Calu3 (cell line): ENCODE measurements at places on chromosomes 1 and 21. TPM values are rescaled to one million over a fixed set of nuclear protein-coding genes. Genes with fewer than 3 reads are reported as not detected.

- DNase-seq, result no peak
These were observed 135.3 kb downstream of the RUNX1 start for GRCh38 chr21:34913811-34914210.

DNA sequence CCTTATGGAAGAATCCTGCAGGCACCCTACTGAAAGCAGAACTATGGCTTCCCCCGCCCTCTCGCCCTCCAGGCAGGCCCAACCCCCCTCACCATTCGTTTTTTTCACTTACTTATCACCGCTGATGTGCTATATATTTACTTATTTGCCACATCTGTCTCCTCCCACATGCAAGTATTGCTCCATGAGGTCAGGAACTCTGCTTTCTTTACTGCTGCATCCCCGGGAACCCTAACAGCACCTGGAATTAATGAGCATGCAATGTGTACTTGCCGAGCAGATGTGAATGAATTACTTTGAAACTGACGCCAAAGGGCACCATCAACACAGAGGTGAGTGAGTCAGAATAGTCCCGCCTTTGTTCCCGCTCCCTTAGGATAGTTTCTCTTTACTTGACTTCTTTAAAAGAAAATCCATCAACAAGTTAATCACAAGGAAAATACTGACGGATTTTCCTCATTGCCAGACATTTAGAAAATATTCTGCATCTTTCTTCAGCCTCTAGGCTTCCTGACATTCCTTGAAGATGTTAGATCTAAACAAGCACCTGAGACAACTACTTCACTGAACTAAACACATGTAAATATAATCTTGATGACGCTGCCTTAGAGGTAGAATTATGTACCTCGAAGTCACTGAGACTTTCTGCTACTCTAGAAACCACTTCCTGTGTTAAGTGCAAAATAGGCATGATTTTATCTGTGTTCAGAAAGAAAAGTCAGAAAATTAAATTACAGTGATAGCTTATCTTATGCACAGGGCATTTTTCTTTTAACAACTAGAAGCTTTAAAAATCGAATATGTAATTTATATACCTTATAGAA, 17.5 kb upstream of the RAB4A start:
- peak; percentile 47 for DNase-seq

GRCh38 chr1:15178571-15179484, 25.3 kb downstream of the TMEM51 start:
- DNase-seq, result peak; percentile 43

DNA sequence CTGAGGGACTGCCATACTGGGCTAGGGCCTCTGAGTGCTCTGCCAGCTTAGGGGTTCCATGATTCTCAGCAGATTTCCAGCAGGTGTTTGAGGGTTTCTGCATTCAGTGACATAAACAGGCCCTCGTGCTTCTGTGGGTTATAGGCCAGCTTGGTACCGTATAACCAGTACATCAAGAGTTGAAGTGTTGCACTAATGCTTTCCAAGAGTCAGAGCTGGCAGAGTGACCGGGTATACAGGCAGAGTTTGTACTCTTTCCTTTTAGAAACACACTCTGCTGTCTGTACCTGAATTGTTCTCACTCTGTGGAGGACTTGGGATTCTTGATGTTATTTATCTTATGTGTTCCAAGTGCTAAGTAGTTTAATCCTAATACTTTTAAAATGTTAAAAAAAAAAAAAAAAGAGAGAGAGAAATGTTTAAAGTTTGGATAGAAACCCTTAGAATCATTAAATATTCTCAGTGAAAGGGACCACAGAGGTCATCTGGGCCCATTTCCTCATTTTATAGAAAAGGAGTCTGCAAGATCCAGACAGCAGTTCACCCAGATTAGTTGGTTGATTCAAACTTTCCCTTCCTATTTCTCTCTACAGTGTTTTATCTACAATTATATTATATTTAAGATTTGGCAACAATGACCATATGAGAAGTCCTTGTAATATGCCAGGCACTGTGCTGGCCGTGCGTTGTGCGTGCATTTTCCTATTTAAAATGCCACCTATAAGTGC, 325.8 kb downstream of the KIF26B start:
- DNase-seq, result no peak

- no peak for DNase-seq
These were observed 36.6 kb downstream of the RGL1 start for GRCh38 chr1:183841550-183841949.

- DNase-seq, result peak; percentile 81
These were observed 132.0 kb downstream of the FOXD2 start for GRCh38 chr1:47569681-47570470.

- no peak for DNase-seq
These were observed 7.4 kb upstream of the ARF1 start for GRCh38 chr1:228074954-228075730.

DNA sequence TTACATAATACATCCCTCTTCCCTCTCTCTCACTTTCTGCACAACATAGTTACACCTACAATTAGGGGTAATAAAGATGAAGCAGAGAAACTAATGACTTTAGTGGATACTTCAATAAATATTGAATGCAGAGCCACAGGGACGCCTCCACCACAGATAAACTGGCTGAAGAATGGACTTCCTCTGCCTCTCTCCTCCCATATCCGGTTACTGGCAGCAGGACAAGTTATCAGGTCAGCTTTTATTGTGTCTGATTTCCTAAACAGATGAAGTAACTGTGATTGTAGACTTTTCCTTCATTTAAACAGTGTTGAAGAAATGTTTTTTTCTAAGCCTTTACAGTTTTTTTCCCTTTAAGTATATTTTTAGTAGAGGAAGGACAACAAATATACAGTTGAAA, 281.6 kb downstream of the TPR start:
- DNase-seq, result no peak

- DNase-seq, result no peak
These were observed 50.7 kb upstream of the GPR157 start for GRCh38 chr1:9179463-9180110.

- DNase-seq, result peak; percentile 57
These were observed 27.1 kb downstream of the PKP1 start for GRCh38 chr1:201310251-201310985.

- peak; percentile 41 for DNase-seq
These were observed 5.3 kb upstream of the CHD1L start for GRCh38 chr1:147236959-147237791.

GRCh38 chr1:165383599-165384405, 27.3 kb upstream of the LMX1A start:
- DNase-seq, result no peak

- DNase-seq, result no peak
These were observed 19.3 kb downstream of the TEX38 start for GRCh38 chr1:46690931-46691421.

DNA sequence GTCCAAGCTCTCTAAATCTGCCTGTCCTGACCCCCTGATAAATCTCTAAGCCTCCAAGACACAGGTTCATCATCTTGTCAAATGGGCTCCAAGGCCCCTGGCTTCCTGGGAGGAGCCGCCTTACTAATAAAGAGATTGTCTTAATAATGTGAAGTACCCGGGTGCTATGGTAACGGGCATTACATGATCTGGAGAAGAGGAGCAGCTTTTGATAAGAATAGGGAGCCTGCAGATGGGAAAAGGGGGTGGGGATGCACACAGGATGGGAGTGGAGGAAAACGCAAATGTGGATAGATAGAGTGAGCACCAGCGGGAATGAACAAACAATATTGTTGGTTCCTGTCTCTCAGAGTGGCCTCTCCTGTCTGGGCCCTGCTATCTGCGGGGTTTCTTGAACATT, 11.9 kb upstream of the RXRG start:
- no peak for DNase-seq

DNA sequence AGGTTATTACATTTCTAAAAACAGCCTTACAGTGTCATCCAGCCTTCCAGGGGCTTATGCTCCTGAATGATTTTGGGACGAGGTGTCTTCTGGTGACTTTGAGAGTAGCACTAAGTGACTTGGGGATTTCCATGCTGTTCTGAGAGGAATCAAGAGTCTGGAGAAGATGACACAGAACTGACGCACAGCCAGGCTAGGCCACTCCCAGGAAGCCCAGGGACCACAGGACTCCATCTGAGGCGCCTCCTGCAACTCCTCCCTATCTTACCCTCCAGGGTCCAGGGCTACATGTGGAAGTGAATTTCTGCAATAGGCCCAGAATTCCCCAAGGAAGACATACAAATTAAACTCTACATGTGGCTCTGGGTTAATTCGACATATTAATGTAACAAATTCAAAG, 92.5 kb downstream of the SLC25A24 start:
- no peak for DNase-seq

DNA sequence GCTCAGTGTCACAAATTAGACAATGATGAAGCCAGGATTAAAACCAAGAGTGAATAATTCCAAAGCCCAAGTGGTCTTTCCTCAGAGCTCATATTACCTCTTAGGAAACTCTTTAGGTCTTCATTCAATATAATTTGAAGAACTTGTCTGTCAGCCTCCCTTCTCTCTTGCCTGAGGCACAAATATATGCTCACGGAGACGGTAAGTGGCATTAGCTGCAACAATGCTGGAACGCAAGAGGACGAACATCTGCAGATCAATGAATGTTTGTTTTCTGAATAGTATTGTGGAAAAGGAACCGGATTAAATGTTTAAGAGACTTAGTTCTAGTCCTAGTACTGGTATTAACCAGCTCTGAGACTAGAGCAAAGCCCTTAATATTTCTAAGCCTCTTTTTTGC, 39.7 kb upstream of the LYST start:
- no peak for DNase-seq

GRCh38 chr1:205523891-205524793, 19.7 kb downstream of the CDK18 start:
- DNase-seq, result peak; percentile 87

DNA sequence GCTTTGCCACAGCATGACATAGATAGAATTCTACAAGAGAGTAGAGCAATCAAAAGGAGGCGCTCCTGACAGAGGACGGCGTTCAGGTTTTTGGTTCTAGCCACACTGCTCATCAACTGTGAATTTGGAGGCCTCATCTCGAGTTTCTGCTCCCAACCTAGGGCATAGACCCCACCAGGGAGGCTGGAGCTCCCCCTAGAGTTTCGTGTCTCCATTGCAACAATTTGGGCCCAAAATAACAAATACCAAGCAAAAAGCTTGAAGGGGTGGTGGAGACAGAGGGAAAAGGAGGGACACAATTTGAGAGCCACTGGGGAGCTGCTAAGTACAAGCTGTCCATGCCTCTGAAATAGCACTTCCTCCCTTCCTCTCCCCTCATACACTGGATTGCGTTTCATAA, 297.0 kb downstream of the GPATCH2 start:
- peak; percentile 58 for DNase-seq

ITLN1 gene
- total RNA-seq, result 0.54 TPM in 1 of 2 replicates, not detected in the other

SDF4 gene
- total RNA-seq, result 128 and 161 TPM in 2 replicates

PADI4 gene
- not detected in 2 replicates for total RNA-seq

HCRTR1 gene
- total RNA-seq, result not detected in 2 replicates

KCNE2 gene
- not detected in 2 replicates for total RNA-seq

FCRLB gene
- total RNA-seq, result 1.8 and 1.9 TPM in 2 replicates

SPRR3 gene
- 6.2 and 26.7 TPM in 2 replicates for total RNA-seq
